ENCODE measurements at places on chromosomes 3 and 15.

DNA sequence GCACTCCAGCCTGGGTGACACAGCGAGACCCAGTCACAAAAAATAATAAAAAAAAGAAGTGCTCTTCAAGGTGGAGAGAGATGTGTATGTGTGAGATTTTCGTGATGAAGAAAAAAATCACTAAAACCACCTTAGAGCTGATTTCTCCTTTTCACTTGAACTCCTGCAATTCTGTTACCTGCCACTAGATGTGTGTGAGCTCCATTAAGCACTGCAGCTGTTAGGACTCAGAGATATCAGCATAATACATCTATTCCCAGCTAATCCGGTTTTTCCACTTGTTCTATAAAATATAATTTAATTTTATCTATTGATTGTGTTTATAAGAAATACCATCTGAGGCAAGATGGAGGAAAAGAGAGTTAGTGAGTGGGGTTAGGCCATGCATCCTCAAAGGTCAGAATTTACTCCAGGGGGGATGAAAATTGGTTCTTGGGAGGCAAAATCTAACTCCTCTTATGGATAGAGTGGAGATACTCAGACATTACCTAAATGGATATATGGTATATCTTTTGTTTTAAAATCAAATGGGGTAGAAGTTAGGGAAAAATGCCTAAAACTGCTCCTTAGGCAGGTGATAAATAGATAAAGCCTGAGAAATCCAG, 152.7 kb downstream of the IL20RB start:
- peak; percentile 39 for DNase-seq

GRCh38 chr15:58398071-58398470, 33.7 kb upstream of the LIPC start:
- DNase-seq, result no peak

DNA sequence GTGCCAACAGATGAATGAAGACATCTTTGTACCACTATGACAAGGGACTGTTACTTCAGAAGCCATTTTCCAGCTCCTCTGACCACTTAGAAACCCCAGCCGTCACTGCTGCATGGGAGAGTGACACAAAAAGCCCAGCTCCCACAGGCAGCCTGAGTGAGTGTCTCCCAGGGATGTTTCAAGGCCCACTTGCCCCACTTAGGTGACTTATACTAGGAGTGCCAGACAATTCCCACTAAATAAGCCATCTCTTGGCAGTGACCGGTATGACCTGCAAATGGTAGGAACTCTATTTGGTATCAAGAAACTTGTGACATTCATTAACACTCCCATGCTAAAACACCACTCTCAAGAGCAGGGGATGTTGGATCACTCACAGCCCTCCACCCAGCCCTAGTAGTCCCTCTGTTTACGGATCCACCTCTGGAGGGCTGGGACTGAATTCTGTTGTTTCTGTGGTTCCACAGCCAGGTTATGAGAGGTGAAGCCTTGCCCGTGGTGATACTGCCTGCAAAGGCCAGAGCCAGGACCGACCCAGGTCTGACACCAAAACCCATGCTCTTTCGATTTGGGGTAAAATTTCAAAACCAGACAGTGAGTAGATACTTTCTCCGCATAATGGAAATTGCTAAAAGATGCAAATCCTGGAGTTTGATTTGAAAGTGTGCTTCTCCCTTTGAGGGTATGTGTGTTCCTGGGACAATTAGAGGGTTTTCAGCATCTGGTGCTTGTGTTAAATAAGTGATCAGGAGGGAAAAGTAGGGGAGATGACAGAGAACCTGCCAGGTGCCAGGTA, 14.5 kb downstream of the RBP1 start:
- DNase-seq, result no peak

GRCh38 chr15:25403771-25404170, 35.1 kb downstream of the UBE3A start:
- no peak for DNase-seq

DNA sequence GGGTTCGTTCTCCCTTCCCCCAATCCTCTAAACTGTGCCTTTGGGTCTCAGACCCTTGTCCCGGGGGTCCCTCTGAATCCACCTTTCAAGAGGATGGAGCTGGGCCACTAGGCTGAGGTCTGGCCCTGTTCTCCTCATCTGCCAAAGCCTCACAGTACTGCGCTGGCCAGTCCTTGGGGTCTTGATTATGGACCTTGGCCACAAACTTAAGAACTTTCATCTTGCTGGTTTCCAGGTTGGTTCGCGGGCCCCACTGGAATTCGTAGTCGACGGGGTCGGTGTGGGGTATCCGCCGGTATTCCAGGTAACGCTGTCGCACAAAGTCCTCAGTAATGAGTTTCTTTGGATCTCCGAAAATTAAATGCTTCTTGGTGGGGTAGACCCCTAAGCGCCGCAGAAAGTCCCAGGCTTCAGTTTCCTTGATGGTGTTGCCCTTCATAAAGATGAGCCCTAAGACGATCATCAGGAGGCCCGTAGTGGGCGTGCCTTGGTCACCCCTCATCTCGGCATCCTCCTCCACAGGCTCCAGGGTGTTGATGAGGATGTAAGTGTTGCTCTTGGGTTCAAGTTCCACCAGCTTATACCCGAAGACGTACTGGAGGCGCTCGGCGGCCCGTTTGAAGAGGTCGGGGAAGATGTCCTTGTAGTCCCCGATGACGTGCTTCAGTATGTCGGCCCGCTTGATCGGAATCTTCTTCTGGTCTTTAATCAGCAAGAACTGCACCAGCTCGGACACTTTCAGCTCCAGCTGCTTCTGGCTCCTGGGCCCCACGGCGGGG, 727 bp downstream of the NSMCE3 start:
- DNase-seq, result no peak

- DNase-seq, result peak; percentile 81
These were observed 627.0 kb upstream of the TBL1XR1 start for GRCh38 chr3:177824190-177824786.

DNA sequence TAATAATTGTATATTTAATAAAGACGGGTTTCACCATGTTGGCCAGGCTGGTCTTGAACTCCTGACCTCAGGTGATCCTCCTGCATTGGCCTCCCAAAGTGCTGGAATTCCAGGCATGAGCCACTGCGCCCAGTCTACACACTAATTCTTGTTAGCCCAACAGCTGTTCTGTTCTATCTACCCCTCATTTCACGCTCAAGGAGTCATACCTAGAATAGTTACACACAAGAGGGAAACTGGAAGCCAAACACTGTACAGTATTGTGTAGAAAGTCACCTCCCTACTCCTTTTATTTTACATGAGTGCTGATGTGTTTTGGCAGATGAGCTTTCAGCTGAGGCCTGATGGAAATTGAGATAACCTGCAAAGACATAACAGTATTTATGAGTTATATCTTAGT, 13.4 kb upstream of the CTDSPL2 start:
- no peak for DNase-seq

GRCh38 chr3:24828551-24828950, 333.9 kb upstream of the THRB start:
- no peak for DNase-seq

DNA sequence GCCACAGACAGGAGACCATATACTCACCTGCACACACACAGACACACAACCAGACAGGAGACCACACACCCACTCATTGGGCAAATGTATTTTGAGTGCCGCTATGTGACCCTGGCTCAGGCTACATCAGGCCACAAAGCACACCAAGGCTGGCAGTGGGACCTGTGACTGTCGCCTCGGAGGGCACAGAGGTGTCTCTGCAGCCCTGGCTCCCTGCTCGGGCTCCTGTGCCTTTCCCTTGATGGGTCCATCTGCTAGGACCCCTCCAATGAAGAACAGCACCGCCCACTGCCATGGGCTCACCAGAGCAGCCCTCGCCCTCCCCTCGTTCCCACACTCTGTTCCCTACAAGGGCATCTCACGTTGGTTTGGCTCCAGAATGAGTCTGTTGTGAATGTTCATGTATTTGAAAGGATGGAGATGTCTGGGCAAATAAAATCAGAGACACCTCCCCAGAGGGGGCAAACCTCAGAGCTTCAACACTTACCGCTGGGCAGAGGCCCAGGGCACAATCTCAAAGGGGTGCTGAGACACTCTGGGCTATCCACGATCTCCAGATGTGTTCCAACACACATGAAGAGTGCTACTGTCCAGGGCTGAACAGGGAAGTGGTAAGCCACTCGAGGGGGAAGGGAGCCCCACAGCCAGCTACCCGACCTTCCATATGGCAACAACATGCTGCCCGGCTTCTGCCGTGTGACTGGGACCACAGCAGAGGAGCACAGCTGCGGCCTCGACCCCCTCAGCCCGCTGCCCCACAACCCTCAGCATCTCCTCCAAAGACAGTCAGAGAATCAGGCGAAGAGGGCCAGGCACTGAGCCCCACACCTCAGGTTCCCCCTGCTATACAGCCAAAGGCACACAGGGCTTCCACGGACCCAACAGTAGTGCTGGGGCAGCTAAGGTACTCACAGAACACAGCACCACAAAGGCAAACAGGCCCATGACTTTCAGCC, 74.9 kb downstream of the OCA2 start:
- DNase-seq, result no peak

DNA sequence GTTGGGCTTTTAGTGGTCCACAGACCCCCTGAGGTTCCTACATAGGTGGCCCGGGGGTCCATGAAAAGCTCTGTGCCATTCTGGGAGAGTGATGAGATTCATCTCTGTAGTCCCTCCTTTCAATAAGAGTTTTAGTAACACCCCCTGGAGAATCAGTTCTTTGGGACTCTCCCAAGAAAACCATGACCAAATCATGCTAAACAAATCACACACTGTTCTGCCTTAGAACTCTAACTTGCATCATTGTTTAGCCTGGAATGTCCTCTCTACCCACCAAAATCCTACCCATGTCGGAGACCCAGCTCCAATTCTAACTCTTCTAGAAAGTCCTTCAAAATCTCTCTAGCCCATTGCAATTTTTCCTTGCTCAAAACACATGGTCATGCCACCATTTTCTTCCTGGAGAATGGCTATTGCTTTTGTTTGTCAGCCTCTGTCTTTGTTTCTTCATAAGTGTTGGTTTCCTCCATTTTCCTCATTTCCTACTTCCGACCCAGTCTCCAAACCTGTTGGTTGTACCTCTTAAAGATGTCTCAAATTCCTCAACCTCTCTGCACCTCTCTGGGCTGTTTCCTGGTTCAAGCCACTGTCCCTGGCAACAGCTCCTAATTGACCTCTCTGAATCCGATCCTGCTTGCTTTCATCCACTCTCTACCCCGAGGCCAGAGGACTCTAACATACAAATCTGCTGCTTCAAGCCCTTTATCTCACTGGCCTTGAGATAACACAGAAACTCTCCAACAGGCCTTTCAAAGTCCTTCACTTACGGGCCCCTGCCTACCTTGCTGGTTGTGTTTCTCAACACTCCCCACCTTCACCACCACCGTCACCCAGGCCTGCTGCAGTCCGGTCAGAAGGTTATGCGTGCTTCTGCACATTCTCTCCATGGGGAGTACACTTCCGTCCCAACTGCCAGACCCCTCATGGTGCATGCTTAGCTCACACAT, 23.7 kb downstream of the CYP19A1 start:
- DNase-seq, result no peak

GRCh38 chr3:33046521-33046920, 50.4 kb downstream of the GLB1 start:
- no peak for DNase-seq
